NT2/D1 (cell line): ENCODE measurements at places on chromosomes 16 and 17.

DNA sequence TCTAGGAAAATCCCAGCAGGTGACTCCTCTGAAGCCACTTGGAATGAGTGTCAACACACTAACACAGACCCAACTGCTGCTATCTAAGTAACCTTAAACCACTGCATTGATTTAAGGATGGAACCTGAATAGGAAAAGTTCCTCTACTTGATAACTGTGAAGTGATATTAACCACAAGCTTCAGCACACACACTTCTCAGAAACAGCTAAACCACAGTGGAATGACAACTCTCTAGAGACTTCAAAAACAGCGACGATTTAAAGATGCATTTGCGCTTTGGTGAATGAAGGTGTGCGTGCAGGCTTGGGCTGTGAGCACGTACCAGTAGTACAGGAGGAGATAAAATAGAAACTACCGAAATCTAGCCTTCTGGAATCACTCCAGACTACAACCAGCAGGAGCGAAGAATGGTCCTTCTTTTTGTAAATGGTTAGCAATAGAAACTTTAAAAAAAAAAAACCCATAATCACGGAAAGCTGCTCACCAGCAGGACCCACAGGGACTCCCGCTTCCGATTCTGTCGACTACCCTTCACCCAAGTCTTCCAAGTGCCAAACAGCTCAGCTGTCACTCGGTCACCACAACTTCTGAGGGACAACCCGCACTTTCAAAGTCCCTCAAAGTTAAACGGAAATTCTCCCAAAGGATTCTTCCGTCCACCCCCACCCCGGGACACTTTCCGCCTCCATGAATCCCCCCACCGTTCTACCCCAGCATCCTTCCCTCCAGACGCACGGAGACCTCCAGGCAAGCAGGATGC is 137.7 kb upstream of the CORO6 start:
- DNase-seq = no peak

DNA sequence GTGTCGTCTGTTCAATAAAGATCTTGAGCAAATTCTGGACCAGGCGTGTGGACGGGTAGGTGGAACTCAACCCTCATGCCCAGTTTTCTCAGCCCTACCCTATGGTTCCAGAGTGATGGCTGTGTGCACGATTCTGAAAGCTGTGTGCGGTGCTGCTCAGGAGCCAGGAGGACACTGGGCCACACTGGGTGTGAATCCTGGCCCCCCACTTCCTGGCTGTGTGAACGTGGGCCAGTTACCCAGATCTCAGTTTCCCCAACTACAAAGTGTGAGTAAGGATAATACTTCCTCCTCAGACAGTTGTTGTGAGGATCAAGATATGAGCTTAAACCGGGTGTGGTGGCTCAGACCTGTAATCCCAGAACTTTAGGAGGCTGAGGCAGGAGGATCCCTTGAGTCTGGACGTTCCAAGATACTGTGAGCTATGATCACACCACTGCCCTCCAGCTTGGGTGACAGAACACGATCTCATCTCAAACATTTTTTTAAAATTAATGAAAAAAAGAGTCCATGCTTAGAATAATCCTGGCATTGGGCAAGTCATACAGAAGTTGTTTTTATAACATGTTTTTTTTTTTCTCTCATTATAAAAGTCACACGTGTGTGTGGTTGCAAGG is 14.7 kb upstream of the MPRIP start:
- DNase-seq = no peak

DNA sequence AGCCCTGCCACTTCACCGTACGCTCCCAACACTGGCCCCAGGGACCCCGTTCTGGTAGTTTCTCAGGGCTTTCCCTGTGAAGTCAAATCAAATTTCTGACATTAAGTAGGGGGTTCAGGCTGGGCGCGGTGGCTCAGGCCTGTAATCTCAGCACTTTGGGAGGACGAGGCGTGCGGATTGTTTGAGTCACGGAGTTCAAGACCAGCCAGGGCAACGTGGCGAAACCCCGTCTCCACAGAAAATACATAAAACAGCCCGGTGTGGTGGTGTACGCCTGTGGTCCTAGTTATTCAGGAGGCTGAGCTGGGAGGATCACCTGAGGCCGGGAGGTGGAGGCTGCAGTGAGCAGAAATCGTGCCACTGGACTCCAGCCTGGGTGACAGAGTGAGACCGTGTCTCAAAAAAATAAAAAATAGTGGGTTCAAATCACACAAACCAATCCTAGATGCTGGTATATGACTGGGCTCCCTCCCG is 632 bp downstream of the CYBC1 start:
- DNase-seq = no peak

GRCh38 chr17:2197271-2197670 is 106.3 kb downstream of the SMG6 start:
- DNase-seq = no peak

GRCh38 chr16:2004795-2005517 is 4.7 kb downstream of the ZNF598 start:
- DNase-seq = no peak

DNA sequence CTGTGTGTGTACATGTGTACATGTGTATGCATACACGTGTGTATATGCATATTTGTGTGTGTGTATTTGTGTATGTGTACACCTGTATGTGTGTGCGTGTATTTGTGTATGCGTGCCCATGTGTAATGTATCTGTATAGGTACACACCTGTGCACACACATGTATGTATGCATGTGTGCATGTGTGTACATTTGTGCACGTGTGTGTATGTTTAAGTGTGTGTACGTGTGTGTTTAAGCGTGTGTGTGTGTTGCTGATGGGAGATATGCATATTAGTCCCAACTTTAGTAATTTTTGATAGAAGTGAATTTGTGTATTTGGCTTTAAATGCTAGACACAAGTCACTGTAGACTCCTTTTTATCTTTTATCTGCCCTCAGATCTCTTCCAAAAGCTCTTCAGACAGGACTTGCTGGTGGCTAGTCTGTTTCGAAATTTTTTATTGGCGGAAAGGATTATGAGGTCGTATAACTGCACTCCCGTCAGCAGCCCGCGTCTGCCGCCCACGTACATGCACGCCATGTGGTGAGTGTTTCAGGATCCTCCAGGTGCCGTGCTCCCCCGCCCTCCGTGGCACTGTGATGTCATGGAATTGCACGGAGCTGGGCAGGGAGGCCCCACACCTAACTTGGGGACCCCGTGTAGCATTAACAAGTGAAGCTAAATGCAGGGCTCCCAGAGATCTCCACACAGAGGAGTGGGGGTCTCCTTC is 168.8 kb upstream of the CHMP6 start:
- no peak for DNase-seq

- DNase-seq = peak; percentile 79
Observed at GRCh38 chr17:39199820-39200069, 338 bp upstream of the RPL19 start.

DNA sequence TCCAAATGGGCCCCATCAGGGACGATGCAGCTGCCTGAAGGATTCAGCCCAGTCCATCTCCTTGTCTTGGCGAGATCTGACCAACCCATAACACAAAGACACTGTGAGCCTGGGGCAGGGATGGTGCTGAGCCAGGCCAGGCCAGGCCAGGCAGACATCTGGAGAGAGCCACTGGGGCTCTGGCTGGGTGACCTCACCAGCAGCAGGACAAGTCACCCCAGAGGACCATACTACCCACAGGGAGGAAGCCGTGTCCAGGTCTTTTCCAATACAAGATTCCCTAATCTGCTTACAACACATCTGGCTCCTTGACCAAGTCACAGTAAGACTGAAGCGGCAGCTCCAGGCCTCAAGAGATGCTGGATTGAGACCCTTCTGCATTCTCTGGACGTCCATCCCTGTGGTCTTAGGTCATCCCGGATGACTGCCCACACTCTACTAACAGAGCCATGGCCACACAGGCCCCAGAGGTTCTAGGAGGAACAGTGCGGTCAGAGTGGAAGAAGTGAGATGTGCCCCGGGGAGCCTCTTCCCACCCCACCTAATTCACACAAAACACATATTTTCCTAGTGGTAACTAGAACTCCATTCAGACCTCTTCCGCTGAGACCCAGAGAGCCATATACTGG is 81.8 kb upstream of the RCVRN start:
- DNase-seq = no peak

DNA sequence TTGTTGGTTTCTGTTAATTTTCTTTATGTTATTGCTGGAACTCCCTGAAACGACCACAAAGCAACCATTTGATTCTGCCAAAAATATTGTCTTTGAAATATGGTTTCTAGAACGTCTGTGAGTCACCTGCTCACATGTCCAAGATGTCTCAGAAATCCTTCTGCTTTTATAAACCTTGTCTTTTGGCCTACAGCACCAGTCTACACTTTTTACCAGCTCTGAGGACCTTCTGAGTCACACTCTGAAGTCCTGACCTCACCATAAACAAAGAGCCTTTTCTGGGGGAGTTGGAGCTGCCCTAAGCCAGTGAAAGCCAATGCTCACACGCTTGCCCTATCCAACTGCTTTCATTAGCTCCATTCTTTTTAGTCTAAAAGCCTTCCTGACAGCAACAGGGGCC is 55.5 kb downstream of the GRIN2A start:
- no peak for DNase-seq

DNA sequence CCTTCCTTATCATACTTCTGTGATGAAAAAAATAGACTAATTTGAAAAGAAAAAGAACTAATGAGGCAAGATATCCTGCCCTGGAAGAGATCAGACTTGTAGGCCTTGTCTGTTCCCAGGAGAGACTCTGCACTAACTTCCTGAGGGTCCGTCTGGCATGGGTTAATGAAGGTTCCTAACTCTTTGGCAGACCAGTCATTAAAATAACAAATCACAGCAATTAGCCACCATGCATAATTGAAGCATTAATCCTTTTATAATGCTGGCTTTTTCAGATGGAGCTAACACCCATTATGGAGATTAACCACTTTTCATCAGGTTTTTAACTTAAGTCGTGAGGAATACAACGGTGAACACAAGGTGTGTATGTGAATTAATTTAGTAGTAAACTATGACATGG is 10.4 kb upstream of the KRT10 start:
- peak; percentile 27 for DNase-seq

GRCh38 chr16:66590322-66590721 is 11.1 kb downstream of the CMTM2 start:
- DNase-seq = no peak

- no peak for DNase-seq
Observed at GRCh38 chr16:79272141-79272577, 328.4 kb downstream of the MAF start.

GRCh38 chr16:15041271-15042004 is 14.4 kb downstream of the NTAN1 start:
- no peak for DNase-seq

DNA sequence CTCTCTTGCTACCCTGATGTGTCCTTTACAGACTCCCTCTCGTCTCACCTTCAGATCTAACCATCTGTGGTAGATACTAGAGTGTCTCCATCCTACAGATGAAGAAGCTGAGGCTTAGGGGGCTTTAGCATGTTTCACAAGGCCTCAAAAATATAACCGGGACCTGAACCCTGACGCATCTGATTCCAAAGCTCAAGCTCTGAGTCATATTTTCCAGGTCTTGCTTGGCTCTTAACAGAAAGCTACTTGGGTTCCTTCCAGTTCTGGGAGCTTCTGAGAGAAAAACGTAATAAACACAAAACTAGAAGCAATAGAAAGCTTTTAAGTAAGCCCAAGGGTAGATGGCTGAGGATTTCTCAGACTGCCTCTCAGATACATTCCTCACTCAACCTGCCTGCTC is 224.3 kb upstream of the EEF2KMT start:
- DNase-seq = no peak

DNA sequence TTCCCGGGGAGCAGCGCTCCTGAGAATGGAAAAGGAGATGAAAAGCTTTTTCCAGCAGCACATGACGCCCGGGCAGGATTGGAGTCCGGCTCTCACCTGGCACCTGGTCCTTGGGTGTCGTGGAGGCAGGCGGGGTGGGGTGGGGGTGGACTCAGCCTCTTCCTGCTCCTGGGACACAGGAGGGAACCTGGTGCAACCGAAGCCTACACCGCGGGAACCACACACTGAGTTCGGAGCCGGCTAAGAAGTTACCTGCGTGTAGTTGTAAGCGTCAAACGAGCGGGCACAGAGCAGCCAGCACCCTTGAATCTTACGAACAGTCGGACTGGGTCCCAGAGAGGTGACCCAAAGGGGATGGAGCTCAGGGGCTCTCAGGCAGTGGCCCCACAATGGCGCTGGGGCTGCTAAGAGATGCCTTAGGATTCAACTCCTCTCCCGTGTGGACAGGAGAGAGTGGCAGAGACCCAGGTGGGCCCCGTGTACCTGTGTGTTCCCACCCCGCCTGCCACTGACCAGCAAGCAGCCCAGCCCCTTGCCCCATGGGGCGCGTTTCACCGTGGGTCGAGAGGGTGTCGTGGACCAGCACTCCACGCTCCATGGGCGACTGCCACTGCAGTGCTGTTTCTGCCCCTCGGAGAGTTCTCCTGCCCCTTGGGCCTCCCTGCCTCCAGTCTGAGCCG is 105.8 kb upstream of the METRNL start:
- DNase-seq = no peak

GRCh38 chr17:57086069-57086930 is 1.3 kb downstream of the AKAP1 start:
- no peak for DNase-seq

DNA sequence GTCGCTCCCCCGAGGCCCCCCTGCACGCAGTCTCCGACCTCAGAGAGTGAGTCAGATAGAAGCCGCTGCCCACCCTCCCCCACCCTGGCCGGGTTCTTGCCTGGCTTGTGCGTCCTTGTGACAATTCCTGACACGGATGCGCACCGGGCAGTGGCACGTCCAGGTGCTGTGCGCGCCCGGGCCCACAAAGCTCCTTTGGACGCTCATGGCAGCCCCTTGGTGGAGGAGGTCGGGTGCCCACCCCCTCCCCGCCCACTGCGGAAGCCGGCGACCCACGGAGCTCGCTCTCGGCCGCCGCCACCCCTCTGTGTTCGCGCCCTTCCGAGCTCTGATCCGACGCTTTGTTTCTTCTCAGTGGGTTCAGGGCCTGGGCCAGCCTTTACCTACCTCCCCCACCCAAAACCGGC is 662 bp upstream of the TUBB3 start:
- DNase-seq = no peak

DNA sequence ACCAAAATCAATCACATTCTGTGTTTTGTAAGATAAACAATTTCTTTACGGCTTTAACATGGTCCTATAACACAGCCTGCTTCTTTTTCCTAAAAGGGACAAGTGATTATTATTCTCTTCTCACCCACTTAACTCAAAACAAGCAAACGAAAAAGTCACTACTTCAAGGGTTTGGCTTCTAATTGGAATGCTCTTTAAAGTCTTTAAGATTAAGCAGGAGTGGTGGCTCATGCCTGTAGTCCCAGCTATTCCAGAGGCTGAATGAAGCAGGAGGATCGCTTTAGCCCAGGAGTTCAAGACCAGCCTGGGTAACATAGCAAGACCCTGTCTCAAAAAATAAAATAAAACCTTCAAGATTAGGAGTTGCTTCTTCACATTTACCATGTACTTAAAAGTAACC is 66.6 kb upstream of the CNEP1R1 start:
- no peak for DNase-seq

DNA sequence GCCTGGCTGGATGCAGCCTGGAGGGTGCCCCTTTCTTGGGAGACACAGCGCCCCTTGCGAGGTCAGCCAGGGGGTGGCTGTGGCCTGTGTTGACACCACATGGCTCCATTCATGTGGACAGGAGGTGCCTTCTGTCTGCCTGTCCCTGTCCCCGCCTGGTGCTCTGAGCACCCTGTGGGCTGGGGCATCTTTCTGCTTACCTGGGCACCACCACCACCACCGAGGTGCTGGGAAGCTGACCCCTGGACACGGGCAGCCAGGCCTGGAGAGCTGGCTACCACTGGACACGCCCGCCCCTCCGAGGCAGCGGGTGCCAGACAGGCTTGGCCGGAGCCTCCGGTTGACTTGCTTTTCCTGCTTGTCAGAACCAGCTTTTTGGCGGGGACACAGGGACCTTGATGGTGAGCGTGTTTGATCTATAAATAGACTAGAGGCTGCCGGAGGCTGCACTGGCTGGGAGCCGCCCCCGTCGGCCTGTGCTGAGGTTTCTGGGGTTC is 121.3 kb upstream of the GSE1 start:
- no peak for DNase-seq
